Stimulated activated CD8-positive, alpha-beta memory T cell treated with anti-CD3 and anti-CD28 coated beads, Interleukin-4, amount 100 ng/mL, for 1 hour (primary cell): ENCODE measurements at places on chromosomes 11 and 22.
A peak's percentile ranks its signal among the peaks of the same experiment; 100 is the strongest.

DNA sequence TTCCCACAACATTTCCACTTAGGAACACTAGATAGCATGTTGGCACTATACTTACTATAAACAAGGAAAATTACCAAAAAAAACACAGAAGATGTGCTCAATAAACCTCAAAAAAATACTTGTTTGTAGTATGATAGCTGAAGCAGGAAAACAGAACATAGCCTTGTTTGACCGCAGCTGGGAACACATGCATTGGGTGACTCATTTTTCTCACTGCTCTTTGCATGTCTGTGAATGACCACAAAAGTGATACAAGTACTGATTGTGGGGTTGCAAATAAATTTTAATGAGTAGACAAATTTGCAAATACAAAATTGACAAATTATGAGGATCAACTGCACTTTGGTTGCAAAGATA, 22.8 kb upstream of the GUCY1A2 start:
- DNase-seq = no peak

DNA sequence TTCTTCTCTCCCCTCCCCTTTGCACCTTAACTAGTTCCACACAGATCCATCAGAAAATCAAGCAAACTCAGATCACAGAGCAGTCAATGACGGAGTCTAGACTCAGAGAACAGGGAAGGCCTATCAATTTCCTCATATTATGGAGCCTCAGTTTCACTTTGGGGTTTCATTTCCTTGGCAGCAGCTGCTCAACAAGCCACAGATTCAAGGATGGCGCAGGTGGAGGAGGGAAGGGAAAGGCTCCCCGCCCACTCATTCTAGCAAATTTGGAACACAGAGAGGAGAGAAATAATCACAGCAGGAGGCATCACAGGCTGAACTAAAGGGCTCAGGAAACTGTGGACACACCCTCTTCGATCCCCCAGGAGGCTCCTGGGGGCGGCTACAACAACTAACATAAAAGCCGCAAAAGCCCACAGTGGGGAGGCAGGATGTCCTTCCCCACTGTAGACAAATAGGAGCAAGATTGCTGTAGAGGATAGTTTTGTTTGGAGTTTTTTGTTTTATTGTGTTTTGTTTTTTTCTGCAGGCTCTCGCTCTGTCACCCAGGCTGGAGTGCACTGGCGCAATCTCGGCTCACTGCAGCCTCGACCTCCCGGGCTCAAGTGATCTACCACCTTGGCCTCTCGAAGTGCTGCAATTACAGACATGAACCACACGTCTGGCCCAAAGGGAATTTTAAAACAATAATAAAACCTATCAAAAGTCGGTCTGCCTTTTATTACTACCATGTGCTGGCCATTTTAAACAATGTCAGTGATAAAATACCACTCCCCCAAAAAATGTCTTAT, 3.4 kb downstream of the PLAAT3 start:
- no peak for DNase-seq

DNA sequence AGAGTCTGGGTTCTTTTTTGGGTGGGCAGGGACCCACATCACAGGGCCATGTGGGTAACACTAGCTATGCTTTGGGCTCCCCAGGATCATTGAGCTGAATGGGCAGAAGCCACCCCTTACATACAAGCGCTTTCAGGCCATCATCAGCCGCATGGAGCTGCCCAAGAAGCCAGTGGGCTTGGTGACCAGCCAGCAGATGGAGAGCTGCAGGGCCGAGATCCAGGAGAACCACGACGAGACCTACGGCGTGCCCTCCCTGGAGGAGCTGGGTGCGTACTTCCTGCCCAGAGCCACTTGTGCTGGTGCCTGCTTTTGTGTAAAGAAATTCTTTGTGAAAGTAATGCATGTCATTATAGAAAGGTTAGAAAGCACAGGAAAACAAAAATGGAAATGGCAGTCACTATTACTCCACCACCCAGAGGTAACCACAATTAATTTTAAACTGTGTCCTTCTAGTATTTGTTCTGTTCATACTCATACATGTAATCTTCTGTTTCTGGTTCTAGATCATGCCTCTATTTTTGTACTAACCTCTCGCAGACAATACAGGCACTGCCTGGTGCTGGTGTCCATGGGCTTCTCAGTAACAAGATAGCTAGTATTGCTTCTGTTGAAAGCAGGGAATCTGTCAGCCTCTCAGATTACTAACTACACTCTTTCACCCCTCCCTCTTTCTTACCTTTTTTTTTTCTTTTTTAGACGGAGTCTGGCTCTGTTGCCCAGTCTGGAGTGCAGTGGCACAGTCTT, 13.7 kb downstream of the CRY2 start:
- no peak for DNase-seq

GRCh38 chr11:66638177-66639065, at the start of gene RBM4:
RBM4 (plus strand) TSS chr11:66638703; CDS start chr11:66639712, 1,009 bp downstream.
- peak; percentile 87 for DNase-seq

DNA sequence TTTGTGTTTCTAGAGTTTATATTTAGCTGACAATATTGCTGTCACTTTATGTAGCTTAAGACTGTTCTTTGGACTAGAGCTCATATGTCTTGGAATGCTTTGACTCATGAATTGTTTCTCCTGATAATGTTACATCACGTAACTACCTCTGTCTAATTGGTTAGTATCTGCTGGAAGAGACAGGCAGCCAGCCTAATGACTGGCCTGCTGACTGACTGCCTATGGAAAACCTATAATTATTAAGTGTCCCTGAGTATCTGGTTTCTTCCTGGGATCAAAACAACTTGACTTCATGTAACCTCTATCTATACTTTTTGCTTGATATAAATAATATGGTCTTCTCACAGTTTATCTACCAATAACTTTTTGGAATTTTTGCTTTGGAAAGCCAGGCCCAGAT, 9.4 kb downstream of the SOX6 start:
- no peak for DNase-seq

DNA sequence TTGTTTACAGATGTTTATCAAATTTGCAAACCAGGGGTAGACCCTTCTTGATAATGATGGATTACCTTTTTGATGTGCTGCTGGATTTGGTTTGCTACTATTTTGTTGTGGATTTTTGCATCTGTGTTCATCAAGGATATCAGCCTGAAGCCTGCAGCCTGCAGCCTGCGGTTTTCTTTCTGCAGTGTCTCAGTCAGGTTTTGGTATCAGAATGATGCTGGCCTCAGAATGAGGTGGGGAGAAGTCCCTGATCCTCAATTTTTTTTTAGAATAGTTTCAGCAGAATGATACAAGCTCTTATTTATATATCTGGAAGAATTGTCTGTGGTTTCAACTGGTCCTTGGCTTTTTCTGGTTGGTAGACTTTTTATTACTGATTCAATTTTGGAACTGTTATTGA, 19.7 kb upstream of the RAB38 start:
- no peak for DNase-seq

DNA sequence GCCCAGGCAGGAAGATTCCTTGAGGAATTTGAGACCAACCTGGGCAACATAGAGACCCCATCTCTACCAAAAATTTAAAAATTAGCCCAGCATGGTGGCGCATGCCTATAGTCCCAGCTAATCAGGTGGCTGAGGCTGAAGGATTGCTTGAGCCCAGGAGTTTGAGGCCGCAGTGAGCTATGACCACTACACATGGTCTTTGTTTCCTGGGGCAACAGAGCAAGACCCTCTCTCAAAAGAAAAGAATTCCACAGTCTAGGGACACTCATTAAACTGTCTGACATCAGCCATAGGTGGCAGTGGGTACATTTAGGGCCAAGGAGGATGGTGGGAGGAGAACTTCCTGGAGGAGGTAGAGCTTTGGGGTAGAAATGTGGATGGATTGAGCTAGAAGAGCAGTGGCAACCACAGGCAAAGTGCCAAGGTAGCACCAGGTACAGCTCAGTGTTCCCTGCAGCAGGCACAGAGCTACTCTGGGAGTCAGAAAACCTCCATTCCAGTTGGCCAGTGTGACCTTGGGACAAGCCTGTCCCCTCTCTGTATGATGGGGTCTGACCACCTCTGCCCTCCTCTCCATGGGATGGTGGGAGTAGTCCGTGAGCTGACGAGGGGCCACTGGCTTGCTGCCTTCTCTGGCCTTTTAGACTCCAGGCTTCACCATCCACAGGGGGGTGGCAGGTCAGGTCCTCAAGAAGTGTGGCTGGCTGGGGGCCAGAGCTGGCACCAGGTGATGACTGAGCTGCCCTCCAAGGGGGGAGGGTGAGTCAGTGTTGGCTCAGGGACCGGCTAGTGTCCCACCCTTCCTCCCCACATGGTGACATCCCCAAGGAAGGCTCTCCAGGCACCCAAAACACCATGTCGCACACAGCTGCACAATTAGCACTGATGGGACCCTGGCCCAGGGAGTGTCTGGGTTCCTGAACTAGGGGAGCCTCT, 3.7 kb upstream of the CLCF1 start:
- no peak for DNase-seq

DNA sequence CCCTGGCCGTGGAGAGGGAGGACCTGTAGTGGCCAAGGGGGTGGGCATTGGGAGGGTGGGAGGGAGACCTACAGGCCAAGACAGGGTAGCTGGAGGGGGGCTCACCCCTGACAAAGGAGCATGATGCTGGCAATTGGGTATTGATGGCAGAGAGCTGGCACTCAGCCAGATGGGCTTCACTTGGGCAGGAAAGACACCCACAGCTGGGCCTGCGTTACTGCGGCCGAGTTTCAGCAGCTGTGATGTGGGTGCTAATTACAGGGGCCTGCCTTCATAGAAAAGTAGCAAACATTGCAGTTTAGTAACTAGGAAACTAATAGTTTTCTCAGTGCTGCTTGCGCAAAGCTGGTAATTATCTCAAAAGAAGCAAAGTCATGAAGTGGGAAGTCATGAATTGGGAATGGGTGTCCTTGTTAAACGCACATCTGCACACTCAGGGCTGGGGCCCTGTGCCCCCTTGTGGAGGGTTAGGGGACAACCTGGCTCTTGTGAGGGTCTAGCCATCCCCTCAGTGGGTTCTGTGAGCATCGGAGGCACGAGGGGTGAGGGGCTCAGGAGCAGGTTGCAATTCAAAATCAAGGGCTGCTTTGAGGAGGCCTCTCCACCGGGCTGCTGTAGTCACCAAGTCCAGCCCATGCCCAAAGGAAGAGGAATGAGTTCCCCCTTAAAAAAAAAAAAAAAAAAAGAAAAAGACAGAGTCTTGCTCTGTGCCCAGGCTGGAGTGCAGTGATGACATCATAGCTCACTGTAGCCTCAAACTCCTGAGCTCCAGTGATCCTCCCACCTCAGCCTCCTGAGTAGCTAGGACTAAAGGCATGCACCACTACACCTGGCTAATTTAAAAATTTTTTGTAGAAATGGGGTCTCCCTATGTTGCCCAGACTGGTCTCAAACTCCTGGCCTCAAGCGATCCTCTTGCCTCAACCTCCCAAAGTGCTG, 24.4 kb upstream of the TXNRD2 start:
- DNase-seq = no peak

DNA sequence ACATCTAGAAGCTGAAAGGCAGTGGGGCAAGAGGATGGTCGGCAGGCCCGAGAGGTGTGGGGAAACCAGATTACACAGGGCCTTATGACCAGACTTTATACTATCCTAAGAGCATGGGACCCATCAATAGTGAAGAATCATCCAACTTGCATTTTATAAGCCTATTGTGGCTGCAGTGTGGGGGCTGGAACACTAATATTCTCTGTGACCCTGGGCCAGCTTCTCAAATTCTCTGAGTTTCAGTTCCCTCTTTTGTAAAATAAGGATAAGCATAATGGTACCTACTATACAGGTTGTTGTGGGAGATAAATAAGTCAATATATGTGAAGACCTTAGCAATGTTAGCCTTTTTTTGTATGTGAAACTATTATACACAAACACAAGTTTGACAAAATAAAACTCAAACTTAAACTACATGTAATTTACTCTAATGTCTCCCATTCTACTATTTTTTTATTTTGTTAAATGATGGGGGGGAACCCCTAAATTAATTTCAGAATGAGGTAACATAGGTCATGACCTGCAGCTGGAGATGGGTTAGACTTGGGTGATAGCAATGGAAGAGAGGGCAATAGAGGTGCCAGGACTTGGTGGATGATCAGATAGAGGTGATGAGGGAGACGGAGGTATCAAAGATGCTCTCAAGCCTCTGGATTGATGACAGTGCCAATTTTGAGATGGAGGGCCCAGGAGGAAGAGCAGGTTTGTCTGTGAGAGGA, 30.1 kb downstream of the SMCO4 start:
- no peak for DNase-seq
